ENCODE measurements at places on chromosomes 3 and 15.

DNA sequence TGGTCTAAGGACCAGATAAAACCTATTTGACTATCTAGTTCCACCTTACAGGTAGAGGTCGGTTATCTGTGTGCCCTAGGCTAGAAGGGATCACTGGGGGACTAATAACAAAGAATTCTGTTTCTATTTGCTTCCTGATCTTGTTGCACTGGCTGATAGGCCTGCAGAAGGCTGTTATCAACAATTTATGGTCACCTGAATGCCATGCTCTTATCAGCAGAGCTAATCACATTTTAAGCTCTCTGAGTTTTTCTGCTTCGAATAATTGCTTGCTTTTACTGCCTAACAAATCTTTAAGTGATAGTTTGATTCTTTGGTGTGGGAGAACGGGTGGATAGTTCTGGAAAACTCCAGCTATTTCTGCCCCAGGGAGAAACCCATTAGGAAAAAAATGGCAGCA lies 263.1 kb downstream of the PDZRN3 start:
- no peak for DNase-seq

DNA sequence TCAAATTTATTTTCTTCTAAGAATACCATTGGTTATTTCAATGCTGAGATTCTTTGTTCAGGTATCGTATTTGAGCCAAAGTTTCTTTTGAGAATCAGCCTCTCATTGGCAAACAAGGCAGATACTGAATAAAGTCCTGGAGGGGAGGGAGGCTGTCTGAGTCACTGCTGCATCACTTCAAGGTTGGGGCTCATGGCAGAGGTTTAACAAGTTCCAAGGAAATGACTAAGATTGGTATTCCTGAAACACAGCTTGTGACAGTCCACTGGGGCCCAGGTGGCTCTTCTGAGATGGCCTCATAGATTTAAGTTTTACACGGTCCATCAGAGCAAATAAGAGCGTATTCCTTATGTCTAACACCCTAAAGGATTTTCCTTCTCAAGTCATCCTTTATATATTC lies 213.8 kb upstream of the STAC start:
- DNase-seq, result no peak

DNA sequence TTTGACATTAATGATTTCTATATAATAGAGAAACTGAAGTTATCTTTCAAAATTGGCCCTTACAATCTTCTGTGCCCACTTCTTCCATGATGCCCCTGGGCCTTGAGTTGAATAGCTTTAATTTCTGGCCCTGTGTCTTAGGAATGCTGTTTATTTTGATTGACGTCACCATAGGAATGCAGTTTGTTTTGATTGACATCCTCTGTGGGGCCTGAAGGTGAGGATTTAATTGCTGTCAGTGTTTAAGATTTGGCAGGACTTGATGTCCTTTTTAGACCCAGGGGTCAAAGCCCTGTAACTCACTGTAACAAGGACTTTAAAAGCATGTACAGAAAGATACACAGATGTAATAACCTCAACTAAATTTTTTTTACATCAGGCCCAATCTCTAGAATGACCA lies 83.3 kb downstream of the GLDN start:
- DNase-seq, result no peak

DNA sequence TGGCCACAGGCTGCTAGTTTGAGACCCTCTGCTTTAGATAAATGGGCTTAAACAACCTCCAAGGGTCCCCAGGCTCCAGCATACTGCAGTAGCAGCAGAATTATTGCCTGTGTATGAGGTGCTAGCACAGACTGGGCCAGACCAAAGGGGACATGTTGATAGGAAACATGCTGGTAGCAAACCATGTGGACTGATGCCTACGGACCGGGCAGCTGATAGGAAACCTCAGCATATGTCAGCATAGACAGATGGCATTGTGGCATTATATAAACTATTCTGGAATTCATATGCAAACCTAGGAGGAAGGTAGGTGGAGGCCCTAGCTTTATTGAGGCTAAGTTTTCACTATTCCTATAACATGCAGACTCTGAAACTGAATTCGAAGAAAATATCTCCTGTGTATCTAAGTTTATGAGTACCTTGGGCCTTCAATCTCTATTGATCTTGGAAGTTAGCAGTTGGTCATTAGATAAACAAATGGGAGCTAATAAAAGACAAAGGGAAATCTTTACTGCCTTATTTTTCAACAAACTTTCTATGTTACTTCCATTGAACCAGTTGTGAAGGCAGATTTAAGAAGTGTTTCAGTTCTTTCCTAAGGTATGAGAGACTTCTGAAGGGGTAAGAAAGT lies 1.7 kb upstream of the HGD start:
- no peak for DNase-seq

DNA sequence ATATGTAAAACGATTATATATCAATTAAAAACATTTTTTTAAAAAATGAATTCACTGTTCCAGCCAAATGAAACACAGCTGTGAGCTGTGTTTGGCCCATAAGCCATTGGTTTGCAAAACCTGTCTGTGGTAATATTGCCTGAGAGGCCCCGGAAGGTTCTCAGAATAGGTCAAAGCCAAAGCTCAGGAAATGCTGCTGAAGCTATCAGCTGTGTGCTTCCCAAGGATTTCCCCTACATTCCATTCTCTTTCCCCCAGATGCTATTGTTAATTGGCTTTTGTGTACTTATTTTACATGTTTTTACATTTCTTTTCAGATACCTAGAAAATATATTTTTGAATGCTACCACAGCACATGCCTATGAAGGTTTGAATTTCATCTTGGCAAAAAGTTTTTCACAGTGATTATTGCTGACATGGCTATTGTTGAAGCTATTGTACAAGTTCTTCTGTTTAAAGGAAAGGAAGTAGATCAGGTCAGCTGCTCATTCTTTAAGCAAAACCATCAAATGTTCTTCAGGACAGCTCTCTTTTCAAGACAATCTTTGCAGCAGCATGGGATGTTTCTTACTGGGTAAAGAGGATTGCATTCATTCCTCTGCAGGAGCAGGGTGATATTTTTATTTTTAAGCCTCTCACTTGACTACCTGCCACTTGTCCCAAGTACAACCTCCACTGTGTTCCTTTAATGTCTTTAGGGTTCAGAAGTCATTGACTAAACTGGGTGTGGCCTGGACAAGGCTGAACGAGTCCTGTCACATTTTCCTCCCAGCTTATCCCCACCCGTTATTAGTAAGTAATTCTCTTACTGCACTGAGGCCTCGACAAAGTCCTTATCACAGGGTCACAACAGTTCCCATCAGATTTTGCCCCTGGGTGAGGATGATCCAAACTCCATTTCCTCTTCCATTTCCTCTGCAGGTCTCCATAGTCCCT lies 26.3 kb upstream of the BNC1 start:
- no peak for DNase-seq

DNA sequence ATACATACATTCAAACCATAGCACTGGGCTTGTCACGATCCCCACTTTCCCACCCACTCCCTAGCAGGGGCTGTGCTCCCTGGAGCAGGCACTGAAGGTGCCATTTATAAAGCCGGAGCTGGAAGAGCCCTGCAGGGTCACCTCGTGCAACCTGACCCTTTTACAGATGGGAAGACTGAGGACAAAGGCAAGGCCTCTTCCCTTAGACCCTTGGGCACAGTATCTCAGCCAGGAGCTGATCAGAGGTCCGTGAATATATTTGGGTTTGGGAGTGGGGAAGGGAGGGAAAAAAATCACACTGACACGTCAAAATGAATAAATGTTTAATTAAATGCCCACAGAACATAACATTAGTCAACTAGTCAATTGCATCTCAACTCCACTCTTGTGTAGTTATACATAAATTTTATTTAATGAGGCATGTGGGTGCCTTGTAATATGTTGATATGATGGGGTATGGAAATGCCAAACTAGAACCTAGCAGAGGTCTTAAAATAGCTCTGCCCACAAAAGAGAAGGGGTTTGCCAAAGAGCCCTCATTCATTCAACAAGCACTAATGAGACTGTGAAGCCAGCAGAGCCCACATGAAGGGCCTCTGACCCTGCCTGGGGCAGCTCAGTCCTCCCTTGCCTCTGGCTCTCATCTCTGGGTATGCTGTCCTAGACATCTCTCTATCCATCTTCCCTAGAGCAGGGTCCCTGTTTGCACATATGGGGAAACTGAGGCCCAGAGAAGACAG lies 119.4 kb downstream of the NUP210 start:
- no peak for DNase-seq

GRCh38 chr15:64010719-64011118 lies 35.6 kb downstream of the DAPK2 start:
- peak; percentile 93 for DNase-seq

- no peak for DNase-seq
Observed at GRCh38 chr3:53230041-53230621, 25.7 kb downstream of the TKT start.

- DNase-seq, result peak; percentile 64
Observed at GRCh38 chr15:58931987-58932588, 1.4 kb downstream of the SLTM start.

GRCh38 chr3:146178006-146178689 lies 17.2 kb upstream of the PLOD2 start:
- no peak for DNase-seq

GRCh38 chr3:95356764-95357501 lies 1294.1 kb downstream of the NSUN3 start:
- no peak for DNase-seq

GRCh38 chr15:66147440-66147839 lies 106.1 kb downstream of the MEGF11 start:
- DNase-seq, result no peak

DNA sequence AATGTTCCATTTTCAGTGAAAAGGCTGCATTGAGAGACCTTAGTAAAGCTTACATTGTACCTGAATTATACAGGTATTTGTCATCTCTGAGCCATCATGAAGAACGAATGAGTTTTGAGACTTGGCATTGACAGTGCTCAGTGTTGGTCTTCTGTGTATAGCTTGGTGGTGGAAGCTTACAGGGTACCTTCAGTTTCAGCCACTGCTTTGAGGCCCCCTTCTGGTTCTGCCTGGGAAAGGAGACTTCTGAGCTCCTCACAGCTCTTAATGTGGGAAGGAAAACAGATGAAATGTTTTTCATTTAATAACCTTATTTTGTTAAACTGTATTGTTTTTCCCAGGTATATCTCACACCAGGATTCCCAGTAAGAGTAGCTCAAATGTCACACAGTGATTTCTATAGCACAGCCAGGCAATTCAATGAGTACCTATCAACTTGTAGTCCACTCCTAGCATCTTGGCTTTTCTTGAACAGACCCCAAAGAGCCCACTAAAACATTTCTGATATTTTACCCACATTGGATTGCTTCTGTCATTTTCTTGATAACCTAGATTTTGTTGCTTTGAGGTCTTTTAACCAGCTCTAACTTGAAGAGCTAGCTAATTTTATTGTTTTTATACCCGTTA lies 5.6 kb downstream of the SERPINI1 start:
- DNase-seq, result peak; percentile 79

GRCh38 chr15:29289173-29289572 lies 19.6 kb upstream of the NSMCE3 start:
- DNase-seq, result no peak

- no peak for DNase-seq
Observed at GRCh38 chr3:102571720-102572384, 137.0 kb downstream of the ZPLD1 start.

GRCh38 chr15:63968700-63969099 lies 77.6 kb downstream of the DAPK2 start:
- DNase-seq, result no peak
